ENCODE measurements at places on chromosomes 4 and X. TPM values are rescaled to one million over a fixed set of nuclear protein-coding genes. Genes with fewer than 3 reads are reported as not detected.

The CLDN34 gene
- 2.6 TPM for total RNA-seq

GRCh38 chr4:44632733-44633132 is 18.7 kb downstream of the YIPF7 start:
- DNase-seq = no peak

The SYN1 gene
- total RNA-seq = 4.0 TPM

DNA sequence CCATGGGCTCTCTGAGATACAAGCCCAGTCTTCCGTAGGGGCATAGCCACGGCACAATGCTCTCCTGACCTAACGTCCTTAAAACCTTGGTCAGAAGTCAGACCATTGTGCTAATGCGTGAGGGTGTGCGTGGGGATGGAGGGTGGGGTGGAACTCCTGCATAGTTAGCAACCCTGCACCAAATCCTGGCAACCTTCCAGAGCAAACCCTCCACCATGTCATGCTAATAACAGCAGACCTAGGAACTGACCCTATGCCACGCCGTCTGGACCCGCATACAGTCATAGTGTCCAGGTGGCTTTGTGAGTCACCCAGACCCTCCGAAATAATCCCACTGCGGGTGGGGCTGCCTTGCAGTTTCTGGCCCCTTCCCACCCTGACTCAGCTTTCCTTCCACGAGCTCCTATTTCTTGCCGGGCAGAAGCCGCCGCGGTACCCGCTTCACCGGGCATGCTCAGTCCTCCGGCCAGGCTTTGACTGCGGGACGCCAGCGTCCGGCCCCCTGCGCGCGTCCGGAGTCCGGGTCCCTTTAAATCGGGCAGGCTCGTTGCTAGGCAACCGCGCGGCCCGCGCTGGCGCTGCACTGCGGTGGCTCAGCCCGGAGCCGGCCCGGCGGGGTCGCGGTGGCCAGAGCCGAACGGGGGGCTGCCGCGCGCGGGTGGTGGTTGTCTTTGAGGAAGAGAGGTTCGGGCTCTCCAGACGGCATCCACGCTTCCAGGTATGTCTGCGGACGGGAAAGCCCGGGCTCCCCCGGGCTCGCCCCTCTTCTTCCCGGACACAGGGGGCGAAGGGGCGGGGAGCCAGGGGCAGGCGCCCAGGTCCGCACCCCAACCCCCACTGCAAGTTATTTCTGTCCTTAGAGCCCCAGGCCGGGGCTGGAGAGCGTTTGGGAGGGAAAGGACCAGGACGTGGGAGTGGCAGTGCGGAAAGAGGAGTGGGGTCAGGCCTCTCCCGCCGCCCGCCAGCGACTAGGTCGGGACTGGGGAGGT is at the start of gene CCDC160:
Gene CCDC160, plus strand, starts transcription at position 557 of the 989 bp plus-strand sequence. CDS start 7,619 bp downstream, outside the sequence.
- peak; percentile 74 for DNase-seq

- DNase-seq = peak; percentile 82
These were observed at the start of gene SETD7 for GRCh38 chr4:139556071-139556723. Gene SETD7, minus strand, starts transcription at chr4:139556219. Its CDS starts 82 bp downstream, at chr4:139556137.

GRCh38 chr4:54315561-54316538 is 86.8 kb downstream of the PDGFRA start:
- no peak for DNase-seq

- no peak for DNase-seq
These were observed 493.5 kb downstream of the IL15 start for GRCh38 chr4:142129931-142130330.

Measured in body of pancreas (tissue), 4 donors.